Stimulated activated CD4-positive, alpha-beta T cell treated with anti-CD3 and anti-CD28 coated beads, Interleukin-1b, Interleukin-23, amount 100 ng/mL, for 4 hours (primary cell): ENCODE measurements at places on chromosomes 12 and 14.

GRCh38 chr12:56922031-56922430 is 12.2 kb downstream of the SDR9C7 start:
- DNase-seq: no peak

- no peak for DNase-seq
Measured at GRCh38 chr12:16228067-16228466, 49.4 kb downstream of the SLC15A5 start.

DNA sequence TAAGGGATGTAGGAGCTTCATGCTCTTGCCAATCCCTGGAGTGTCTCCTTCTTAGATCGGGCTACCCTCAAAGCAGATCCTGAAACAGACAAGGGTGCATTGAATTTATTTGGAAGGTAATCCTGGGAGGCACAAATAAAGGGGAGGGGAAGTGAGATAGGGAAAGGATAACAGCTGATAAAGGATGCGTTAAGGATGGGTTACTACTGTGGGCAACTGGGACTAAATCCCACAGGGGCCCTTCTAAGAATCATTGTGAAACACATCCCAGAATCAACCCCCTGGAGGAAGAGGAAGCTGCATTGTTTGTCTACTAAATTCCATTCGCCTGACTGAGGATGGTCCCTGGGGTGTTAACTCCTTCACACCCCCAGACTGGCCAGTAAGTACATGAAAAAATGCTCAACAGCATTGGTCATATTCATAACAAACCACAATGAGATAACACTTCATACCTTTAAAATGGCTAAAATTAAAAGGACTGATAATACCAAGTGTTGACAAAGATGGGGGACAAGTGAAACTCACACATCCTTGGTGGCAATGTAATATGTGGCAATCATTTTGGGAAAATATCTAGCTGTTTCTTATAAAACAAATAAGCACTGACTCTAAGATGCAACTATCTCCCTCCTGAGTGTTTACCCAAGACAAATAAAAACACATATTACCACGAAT is 37.0 kb upstream of the CMKLR1 start:
- no peak for DNase-seq

DNA sequence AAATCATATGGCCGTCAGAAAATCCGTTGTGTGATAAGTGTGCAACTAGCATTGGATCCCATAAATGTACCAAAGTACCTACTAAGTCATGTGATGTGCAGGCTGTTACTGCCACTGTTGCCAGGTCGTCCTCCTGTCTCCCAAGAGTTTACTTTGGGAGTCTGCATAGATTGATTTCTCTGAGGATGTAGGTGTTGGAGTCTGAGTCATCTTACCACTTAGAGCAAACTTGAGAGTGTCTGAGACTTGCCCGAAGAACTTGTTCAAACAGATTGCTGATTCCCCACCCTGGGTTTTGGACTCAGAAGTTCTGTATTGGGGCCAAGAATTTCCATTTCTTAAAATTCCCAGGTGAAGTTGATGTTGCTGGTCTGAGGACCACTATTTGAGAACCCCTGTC is 11.4 kb downstream of the TMX1 start:
- DNase-seq: no peak

- no peak for DNase-seq
Measured at GRCh38 chr12:57207731-57208630, 8.6 kb upstream of the NXPH4 start.

GRCh38 chr12:123167329-123167728 is 16.4 kb upstream of the PITPNM2 start:
- no peak for DNase-seq

DNA sequence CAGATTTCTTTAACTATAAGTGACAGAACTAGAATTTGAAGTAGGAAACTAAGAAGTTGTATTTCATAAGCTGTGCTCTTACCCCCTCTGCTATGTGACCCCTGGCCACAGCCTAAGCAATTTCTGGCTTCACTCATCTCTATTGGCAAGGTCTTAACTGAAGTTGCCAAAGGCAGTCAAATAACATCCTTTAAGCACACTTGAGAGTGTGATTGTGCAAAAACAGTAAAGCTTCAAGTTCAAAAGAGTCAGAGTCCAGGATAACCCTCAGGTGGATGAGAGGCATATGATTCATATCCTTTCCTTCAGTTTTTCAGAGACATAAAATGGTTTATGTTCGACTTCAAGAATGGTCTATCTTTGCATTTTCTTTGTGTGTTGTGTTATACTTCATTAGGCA is 45.2 kb downstream of the GRIP1 start:
- DNase-seq: no peak

DNA sequence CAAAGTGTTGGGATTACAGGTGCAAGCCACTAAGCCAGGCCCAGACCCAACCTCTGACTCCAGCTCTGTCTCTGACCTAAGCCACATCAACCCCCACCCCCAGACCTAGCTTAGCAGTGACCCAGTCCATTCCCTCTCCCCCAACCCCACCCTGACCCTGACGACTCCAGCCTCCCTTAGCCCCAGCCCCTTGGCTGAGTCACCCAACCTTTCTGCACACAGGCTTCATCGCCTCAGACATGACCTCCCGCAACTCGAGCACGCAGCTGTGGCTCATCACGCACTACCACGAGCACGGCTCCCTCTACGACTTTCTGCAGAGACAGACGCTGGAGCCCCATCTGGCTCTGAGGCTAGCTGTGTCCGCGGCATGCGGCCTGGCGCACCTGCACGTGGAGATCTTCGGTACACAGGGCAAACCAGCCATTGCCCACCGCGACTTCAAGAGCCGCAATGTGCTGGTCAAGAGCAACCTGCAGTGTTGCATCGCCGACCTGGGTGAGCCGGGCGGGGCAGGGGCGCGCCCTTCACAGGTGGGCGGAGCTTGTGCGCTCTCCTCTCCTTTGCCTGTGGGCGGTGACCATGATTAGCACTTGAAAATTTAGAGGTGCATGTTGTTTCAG is 7.8 kb downstream of the ACVRL1 start:
- DNase-seq: no peak

DNA sequence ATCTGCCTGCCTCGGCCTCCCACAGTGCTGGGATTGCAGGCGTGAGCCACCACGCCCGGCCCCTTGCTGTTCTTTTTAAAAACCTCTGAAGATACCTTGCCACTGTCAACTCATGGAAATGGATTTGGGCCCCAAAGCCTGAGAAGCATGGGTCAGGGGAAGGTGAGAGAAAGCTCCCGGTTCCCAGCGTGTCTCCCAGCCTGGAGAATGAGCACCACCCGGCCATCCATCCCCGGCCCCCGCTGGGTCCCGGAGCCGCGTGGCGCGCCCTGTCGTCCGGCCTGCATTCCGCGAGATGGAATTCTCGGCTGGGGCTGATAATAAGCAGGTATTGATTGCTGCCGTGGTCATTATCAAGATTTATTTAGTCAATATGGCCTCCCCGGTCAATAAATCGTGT is 126.5 kb upstream of the MYL2 start:
- DNase-seq: no peak

GRCh38 chr14:99244941-99245563 is 26.9 kb downstream of the BCL11B start:
- DNase-seq: no peak

DNA sequence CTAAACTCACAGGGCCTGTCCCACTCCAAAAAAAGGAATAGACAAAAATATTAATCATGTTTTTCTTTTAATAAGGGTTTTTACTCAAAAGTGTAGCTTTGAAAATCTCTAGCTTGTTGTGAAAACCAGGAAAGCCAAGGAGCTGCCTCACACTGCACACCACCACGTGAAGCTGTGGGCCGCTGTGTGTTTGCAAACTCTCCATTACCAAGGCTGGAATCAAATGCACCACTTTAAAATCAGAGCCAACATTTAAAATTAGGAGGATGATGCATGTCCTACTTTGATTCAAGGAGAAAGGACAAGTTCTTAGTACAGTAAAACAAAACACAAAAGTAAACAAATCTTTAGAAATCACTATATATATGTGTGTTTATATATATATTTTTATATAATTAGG is 83.0 kb downstream of the SETD3 start:
- DNase-seq: no peak

DNA sequence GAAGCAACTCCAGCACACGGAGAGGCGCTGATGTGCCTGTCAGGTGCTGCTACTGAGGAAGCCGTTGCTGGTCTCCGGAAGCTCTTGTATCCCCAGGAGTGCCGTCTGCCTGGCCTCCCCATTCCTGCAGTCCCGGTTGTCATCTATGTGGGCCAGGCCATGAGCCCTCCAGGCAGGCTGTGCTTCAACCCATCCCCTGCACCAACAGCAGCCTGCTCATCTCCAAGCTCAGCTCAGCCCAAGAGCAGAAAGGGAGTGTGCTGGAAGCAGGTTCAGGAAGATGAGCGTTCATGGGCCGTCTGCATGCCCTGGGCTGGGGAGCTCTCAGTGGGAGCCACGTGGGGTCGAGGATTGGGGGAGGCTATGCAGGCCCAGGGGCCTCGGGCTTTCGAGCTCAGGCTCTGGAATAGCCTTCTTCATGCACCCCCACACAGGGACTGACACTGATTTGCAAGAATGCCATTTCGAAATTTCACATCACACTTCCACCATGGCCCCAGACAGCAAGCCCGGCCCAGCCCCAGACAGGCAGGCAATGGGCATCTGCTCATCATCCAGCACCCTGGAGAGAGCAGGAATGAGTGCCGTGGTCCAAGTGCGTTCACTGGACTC is 164.5 kb downstream of the KIF26A start:
- no peak for DNase-seq

- no peak for DNase-seq
Measured at GRCh38 chr14:91398707-91399106, 18.9 kb downstream of the CCDC88C start.

GRCh38 chr12:69469854-69470188 is 367 bp upstream of the FRS2 start:
- DNase-seq: no peak
